ENCODE measurements at places on chromosomes 2 and 18.
A peak's percentile ranks its signal among the peaks of the same experiment; 100 is the strongest.

DNA sequence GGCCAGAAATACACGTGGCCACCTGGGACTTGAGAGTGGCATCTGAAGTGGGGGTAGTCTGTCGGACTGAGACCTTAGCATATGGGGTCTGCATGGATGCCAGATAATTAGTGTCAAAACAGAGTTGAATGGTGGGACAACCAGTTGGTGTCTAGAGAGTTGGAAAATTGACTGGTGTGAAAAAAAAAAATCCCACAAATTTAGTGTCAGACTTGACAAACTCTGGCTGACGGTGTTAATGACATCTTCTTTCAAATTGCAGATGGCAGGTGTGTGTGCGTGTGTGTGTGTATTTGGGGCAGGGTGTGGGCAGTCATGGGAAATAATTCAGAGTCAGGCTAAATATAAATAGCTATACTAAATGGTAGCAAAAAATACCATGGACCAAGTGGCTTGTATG is 365.4 kb upstream of the RGPD4 start:
- no peak for DNase-seq

- no peak for DNase-seq
Observed at GRCh38 chr2:25684577-25685473, 11.4 kb upstream of the DTNB start.

- no peak for DNase-seq
Observed at GRCh38 chr2:128686881-128687555, 368.4 kb upstream of the HS6ST1 start.

- no peak for DNase-seq
Observed at GRCh38 chr18:50775207-50775606, 44.6 kb downstream of the MRO start.

- DNase-seq = no peak
Observed at GRCh38 chr18:36708366-36708765, 120.4 kb downstream of the TPGS2 start.

GRCh38 chr2:235223011-235223410 is 270.8 kb upstream of the AGAP1 start:
- DNase-seq = no peak

- DNase-seq = no peak
Observed at GRCh38 chr2:38254796-38255195, 122.3 kb downstream of the ATL2 start.

GRCh38 chr18:6571239-6571602 is 156.5 kb upstream of the L3MBTL4 start:
- DNase-seq = no peak

GRCh38 chr18:62717169-62717924 is 2.0 kb downstream of the PHLPP1 start:
- peak; percentile 50 for DNase-seq

- DNase-seq = peak; percentile 21
Observed at GRCh38 chr18:47881752-47882455, 48.6 kb downstream of the SMAD2 start.

- no peak for DNase-seq
Observed at GRCh38 chr2:184729581-184729980, 131.3 kb downstream of the ZNF804A start.

- DNase-seq = no peak
Observed at GRCh38 chr18:25223899-25224886, 127.8 kb downstream of the ZNF521 start.

- DNase-seq = peak; percentile 36
Observed at GRCh38 chr2:107719836-107720235, 106.9 kb upstream of the RGPD4 start.

- DNase-seq = no peak
Observed at GRCh38 chr2:52779446-52779845, 988.2 kb upstream of the CHAC2 start.

Data from LHCN-M2 (cell line).